SK-N-SH (cell line): ENCODE measurements at places on chromosomes 16 and 17. TPM values are rescaled to one million over a fixed set of nuclear protein-coding genes. Genes with fewer than 3 reads are reported as not detected.

The BCL6B gene
- 0.02 TPM in 1 of 2 replicates, not detected in the other for polyA plus RNA-seq

The SLC5A2 gene
- polyA plus RNA-seq, result 0.31 and 0.58 TPM in 2 replicates

DNA sequence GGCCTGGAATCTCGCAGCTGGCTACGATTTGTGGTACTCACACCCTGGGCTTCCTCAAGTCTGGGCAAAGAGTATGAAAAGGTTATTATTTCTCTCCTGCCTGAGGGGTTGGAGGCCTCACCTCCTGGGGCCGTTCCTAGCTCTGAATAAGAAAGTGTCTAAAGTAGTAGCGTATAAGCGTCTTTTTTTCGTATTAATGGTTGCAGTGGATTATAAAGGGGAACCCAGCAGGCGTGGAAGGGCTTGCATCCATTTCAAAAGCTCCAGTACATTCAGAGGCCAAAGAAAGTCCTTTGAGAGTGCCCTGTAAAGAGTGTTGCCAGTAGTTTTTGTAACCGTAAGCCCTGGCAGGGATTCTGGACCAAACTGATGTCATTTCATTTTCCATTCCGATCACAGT, 72.2 kb upstream of the MPHOSPH6 start:
- H3K36me3 ChIP-seq, result no peaks in the 10 kb centered on the region
- no peak overlapping the region for H3K27ac ChIP-seq
- no peak for DNase-seq
- no peaks in the 10 kb centered on the region for H3K27me3 ChIP-seq

DNA sequence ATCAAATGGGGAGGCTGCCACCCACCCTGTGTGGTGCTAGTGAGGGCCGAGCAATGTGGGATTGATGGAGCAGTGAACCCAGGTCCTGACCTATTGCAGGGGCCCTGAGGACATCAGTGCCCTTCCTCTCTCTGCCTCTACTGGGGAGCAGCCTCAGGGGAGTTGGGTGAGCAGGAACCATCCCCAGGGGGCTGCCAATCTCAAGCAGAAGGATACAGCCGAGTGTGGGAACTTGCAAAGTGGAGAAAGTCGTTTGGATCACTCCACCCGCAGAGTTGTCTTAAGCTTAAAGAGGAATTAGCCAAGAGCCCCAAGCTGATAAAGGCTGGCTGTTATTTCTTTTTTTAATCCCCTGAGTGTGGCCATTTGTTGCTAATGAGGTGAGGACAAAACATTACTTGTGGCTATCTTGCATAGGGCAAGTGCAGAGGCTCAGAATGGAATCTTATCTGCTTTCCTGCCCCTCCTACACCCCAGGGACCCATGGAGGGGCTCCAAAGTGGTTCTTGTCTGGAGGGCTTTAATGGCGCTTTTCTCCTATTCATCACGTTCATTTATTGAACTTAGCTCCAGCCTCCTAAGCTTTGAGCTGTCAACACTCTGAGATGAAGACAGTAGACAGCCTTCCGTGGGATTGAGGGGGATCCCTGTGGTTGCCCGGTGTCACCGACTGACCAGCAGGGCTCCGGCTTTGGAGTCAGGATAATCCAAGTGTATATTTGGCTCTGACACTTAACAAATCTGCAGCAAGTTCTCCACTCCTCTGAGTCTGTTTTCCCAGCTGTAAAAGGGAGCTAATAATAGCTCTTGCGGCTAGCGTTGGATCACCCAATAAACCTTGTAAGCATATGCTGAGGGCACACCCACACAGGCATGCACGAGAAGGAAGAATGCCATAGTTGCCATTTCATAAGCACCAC, 45.1 kb downstream of the MYH11 start:
- no peak for DNase-seq
- no peaks in the 10 kb centered on the region for H3K36me3 ChIP-seq
- no peaks in the 10 kb centered on the region; the same call in 1 of the 2 replicates for H3K27me3 ChIP-seq
- H3K4me1 ChIP-seq, result no peaks in the 10 kb centered on the region
- H3K4me3 ChIP-seq, result no peak overlapping the region
